ENCODE measurements at places on chromosomes 2 and 18. TPM values are rescaled to one million over a fixed set of nuclear protein-coding genes. Genes with fewer than 3 reads are reported as not detected.

DNA sequence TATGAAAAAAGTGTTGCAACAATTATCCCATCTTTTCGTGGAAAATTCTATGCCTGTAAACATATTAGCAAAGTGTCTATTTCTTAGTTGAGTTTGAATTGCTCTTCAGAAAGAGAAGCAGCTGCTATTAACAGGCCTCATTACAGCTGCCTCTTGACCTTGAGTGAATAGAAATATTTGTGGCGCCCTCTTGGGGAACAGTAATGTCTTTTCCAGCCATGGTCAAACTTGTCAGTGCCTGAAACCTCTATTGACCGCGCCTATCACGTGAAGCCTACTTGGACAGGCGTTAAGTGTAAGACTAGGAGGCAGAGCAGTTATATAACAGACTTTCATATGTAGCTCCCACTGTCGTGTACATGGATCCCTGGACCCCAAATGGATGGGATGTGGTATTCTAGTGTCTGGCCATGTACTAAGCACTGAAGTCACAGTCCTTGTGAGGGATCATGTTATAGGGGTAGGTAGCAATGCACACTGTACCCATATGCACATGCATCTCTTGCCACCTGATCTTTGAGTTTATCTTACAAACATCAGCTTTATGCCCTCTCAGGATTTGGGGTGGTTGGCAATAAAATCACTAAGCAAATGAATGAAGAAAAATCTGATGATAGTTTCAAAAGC lies 245.0 kb downstream of the PTGR3 start:
- H3K27ac ChIP-seq = no peak overlapping the region
- no peak overlapping the region for H3K4me3 ChIP-seq
- no peak for DNase-seq
- H3K4me1 ChIP-seq = no peaks in the 10 kb centered on the region
- peaks cover 5% of the 10 kb centered on the region for H3K36me3 ChIP-seq

GRCh38 chr2:203719456-203720410 lies 13.3 kb downstream of the CD28 start:
- DNase-seq = no peak
- H3K27ac ChIP-seq = peak overlapping the region; percentile 1
- no peaks in the 10 kb centered on the region for H3K36me3 ChIP-seq
- no peaks in the 10 kb centered on the region for H3K27me3 ChIP-seq

DNA sequence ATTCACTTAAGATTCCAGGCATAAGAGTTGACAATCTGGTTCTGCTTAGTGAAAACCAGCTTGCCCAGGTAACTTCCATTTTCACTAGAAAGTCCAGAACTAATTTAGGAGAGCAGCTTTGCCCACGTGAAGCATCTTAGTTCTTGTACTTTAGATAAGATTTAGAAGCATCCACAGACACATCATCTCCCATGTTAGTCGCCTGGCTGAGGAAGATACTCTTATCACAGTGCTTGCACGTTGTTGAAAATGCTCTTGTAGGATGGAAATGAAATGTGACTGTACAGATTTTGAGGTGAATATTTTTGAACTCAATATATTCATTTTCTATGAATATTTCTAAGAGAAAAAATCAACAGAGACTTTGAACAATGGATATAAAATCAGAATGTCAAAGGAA lies 159.7 kb downstream of the SOCS6 start:
- DNase-seq = no peak
- no peaks in the 10 kb centered on the region for H3K27me3 ChIP-seq
- H3K4me1 ChIP-seq = no peaks in the 10 kb centered on the region
- H3K36me3 ChIP-seq = no peaks in the 10 kb centered on the region

Gene ABCB11
- 0.17 TPM for total RNA-seq

GRCh38 chr2:189178726-189179569 lies 613 bp downstream of the COL5A2 start:
- no peaks in the 10 kb centered on the region for H3K27me3 ChIP-seq
- peak overlapping the region; percentile 68 for H3K27ac ChIP-seq
- H3K4me1 ChIP-seq = no peaks in the 10 kb centered on the region
- H3K4me3 ChIP-seq = peak overlapping the region; percentile 20
- no peak for DNase-seq

DNA sequence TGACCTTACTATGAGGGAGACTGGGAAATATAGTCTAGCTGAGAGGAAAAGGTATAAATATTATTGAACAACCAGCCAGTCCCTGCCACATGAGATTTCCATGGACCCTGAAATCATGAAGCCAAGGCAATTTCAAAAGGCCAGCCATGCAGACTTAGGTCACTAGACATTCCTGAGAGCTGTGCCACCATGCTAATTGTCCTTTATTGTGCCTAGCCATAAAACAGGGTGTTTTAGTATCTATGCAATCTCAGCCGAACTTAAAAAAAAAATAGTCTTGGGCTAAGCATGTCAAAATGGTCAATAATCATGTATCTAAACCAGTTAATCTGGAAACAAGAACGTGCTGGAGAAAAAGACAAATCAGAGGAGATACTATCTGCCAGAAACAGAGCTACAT lies 269.5 kb downstream of the LNPK start:
- no peaks in the 10 kb centered on the region for H3K36me3 ChIP-seq
- DNase-seq = no peak
- H3K4me1 ChIP-seq = no peaks in the 10 kb centered on the region
- H3K4me3 ChIP-seq = no peak overlapping the region
- no peak overlapping the region for H3K27ac ChIP-seq

Gene IL1RL1
- total RNA-seq = 2.0 TPM

GRCh38 chr2:191912764-191913163 lies 65.9 kb upstream of the CAVIN2 start:
- H3K4me1 ChIP-seq = no peaks in the 10 kb centered on the region
- no peak overlapping the region for H3K27ac ChIP-seq
- no peaks in the 10 kb centered on the region for H3K36me3 ChIP-seq

Gene MTA3
- total RNA-seq = 28.8 TPM

Gene LIMS4
- total RNA-seq = 2.2 TPM

Gene NTSR2
- total RNA-seq = not detected

GRCh38 chr18:54791657-54792056 lies 36.6 kb upstream of the RAB27B start:
- H3K27me3 ChIP-seq = no peaks in the 10 kb centered on the region
- H3K4me1 ChIP-seq = no peaks in the 10 kb centered on the region
- H3K27ac ChIP-seq = no peak overlapping the region
- DNase-seq = no peak

Gene GPR35
- total RNA-seq = 15.1 TPM

GRCh38 chr2:190875891-190876290 lies 4.7 kb upstream of the GLS start:
- H3K4me1 ChIP-seq = peaks cover 11% of the 10 kb centered on the region
- no peak overlapping the region for H3K27ac ChIP-seq
- no peak overlapping the region for H3K4me3 ChIP-seq
- H3K27me3 ChIP-seq = no peaks in the 10 kb centered on the region
- DNase-seq = no peak

- no peaks in the 10 kb centered on the region for H3K36me3 ChIP-seq
- peak within 1 kb of the TSS; percentile 85 for H3K27ac ChIP-seq
- peaks cover 23% of the 10 kb centered on the region for H3K27me3 ChIP-seq
- H3K4me1 ChIP-seq = peaks cover 24% of the 10 kb centered on the region
These were observed at the start of gene LIMS2 for GRCh38 chr2:127675331-127676261. TSS of gene LIMS2 (minus strand) at chr2:127675530. CDS start at chr2:127675024, 506 bp downstream.

- H3K27ac ChIP-seq = no peak overlapping the region
- H3K27me3 ChIP-seq = peaks cover 7% of the 10 kb centered on the region
- peaks cover 10% of the 10 kb centered on the region for H3K4me1 ChIP-seq
- DNase-seq = no peak
- H3K4me3 ChIP-seq = no peak overlapping the region
These were observed 1.5 kb downstream of the EXOC6B start for GRCh38 chr2:72824224-72824842.

- H3K4me1 ChIP-seq = no peaks in the 10 kb centered on the region
- H3K36me3 ChIP-seq = no peaks in the 10 kb centered on the region
- H3K27ac ChIP-seq = no peak overlapping the region
- H3K27me3 ChIP-seq = no peaks in the 10 kb centered on the region
- no peak overlapping the region for H3K4me3 ChIP-seq
These were observed 176.4 kb upstream of the ID2 start for GRCh38 chr2:8505311-8505920.

DNA sequence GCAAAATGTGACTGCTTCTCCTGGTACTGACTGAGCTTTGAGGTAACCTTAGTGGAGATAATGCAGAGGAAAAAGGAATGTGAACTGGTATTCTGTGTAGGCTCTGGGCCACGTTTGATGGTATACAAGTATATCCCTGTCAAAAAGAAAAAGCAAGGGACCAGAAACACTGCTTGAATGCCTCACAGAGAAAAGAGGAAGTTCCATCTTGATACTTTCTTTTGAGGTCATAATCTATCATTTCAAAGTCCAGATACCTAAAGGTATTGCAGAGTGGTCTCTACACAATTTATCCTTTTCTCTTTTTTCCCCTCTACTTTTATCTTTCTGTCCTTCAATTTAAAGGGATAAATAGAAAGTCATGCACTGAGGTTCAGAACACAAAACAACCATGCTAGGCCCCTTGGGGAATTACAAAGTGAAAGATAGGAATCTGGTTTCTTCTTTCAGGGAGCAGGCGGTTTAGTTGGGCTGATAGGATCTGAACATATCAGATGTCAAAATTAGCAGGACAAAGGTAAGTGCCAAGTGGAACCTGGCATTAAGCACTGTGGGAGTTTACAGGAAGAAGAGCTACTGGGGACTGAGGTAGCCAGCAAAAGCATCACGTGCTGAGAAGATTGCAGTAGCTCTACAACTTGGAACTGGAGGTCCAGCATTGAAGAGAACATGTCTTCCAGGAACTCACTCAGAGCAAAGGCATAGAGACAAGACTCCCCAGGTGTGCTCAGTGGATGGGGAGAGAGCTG lies 121.2 kb downstream of the LYPD6 start:
- no peaks in the 10 kb centered on the region for H3K4me1 ChIP-seq
- H3K36me3 ChIP-seq = no peaks in the 10 kb centered on the region
- no peak for DNase-seq

DNA sequence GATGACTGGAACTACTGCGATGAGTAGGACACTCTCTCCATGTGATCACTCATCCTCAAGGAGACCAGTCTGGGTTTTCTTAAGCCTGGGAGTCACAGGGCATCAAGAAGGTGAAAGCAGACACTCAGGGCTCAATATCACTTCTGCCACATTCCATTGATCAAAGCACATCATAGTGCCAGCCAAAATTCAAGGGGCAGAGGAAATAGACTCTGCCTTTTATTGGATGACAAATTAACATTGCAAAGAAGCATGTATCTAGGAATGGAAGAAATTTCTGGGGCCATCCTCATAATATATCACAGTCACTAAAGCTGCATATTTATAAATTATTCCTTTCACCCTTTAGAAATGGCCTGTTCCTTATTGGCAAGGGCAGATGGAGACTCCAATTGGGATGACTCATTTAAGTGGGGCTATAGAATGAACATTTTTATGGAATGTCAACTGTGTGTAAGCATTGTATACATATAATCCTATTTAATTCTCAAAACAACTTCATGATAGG lies 114.8 kb upstream of the CDC42EP3 start:
- no peaks in the 10 kb centered on the region for H3K27me3 ChIP-seq
- H3K4me3 ChIP-seq = no peak overlapping the region
- no peaks in the 10 kb centered on the region for H3K36me3 ChIP-seq

Gene MC5R
- not detected for total RNA-seq

DNA sequence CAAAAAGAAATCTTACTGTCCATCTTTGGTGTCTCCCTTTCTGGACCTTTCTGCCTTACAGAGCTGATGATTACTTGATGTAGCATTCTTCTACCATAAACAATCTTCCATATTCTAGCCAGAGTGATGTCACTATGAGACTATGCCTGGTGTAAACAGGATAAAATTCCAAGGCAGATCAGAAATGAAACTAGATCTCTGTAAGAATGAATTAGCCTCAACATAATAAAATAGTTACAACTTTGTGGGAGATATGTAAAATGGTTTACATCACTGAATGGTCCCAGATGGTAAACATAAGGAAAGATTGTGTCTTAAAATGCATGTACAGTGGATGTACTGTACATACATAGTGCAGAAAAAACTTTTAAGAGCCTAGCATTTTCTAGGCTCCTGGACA lies 112.3 kb upstream of the ZNF521 start:
- H3K4me1 ChIP-seq = no peaks in the 10 kb centered on the region
- H3K36me3 ChIP-seq = no peaks in the 10 kb centered on the region
- no peak for DNase-seq
- no peaks in the 10 kb centered on the region for H3K27me3 ChIP-seq

- peak overlapping the region; percentile 34 for H3K27ac ChIP-seq
- peaks cover 10% of the 10 kb centered on the region for H3K36me3 ChIP-seq
- no peak for DNase-seq
- H3K27me3 ChIP-seq = no peaks in the 10 kb centered on the region
These were observed 8.9 kb downstream of the RNF149 start for GRCh38 chr2:101299604-101300003.

- H3K36me3 ChIP-seq = no peaks in the 10 kb centered on the region
- no peak overlapping the region for H3K4me3 ChIP-seq
- peaks cover 16% of the 10 kb centered on the region for H3K4me1 ChIP-seq
- no peaks in the 10 kb centered on the region for H3K27me3 ChIP-seq
- peak overlapping the region; percentile 47 for H3K27ac ChIP-seq
These were observed 110.6 kb downstream of the ZNF532 start for GRCh38 chr18:58975296-58975695.

Gene TNFAIP6
- 4.7 TPM for total RNA-seq

DNA sequence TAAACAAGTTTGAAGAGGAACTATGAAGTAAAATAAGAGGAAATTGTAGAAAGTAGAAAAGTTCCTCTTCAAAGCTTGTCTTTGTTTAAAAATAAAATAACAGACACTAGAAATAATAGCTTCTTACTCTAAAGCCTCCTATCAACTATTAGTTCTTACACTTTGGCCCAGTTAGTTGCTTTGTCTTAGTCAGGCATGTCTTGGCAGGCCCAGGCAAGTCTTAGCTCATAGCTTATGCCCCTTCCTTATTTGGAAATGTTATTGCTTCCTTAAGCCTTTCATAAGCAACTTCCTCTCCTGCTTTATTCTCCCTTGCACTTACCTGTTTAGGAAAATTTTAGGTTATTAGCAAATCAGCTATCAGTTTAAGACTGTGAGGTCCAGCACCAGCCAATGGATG lies 950.6 kb upstream of the LRATD1 start:
- H3K36me3 ChIP-seq = no peaks in the 10 kb centered on the region
- no peak for DNase-seq
- no peaks in the 10 kb centered on the region for H3K27me3 ChIP-seq
- H3K27ac ChIP-seq = no peak overlapping the region
- H3K4me1 ChIP-seq = no peaks in the 10 kb centered on the region

Gene NMS
- total RNA-seq = not detected

Gene BCS1L
- total RNA-seq = 20.4 TPM

Gene PMAIP1
- 5.9 TPM for total RNA-seq

Gene BMP10
- total RNA-seq = not detected

Gene TTN
- total RNA-seq = 23.1 TPM

- no peaks in the 10 kb centered on the region for H3K4me1 ChIP-seq
- no peaks in the 10 kb centered on the region for H3K27me3 ChIP-seq
- no peak overlapping the region for H3K4me3 ChIP-seq
- DNase-seq = no peak
- no peaks in the 10 kb centered on the region for H3K36me3 ChIP-seq
These were observed 136.1 kb downstream of the ICOS start for GRCh38 chr2:204072443-204073324.

GRCh38 chr2:43361286-43361685 lies 134.9 kb upstream of the ZFP36L2 start:
- H3K36me3 ChIP-seq = no peaks in the 10 kb centered on the region
- no peaks in the 10 kb centered on the region for H3K4me1 ChIP-seq
- DNase-seq = no peak
- no peaks in the 10 kb centered on the region for H3K27me3 ChIP-seq
- H3K27ac ChIP-seq = no peak overlapping the region
- no peak overlapping the region for H3K4me3 ChIP-seq

GRCh38 chr2:221096706-221097567 lies 475.2 kb downstream of the EPHA4 start:
- H3K27ac ChIP-seq = no peak overlapping the region
- DNase-seq = no peak
- no peaks in the 10 kb centered on the region for H3K4me1 ChIP-seq
- H3K36me3 ChIP-seq = no peaks in the 10 kb centered on the region
- H3K27me3 ChIP-seq = no peaks in the 10 kb centered on the region

Gene ELOA2
- total RNA-seq = not detected
